ENCODE measurements at places on chromosomes 3 and 15.

GRCh38 chr3:78221796-78222195, 1181.9 kb downstream of the ROBO2 start:
- H3K4me3 ChIP-seq = no peak overlapping the region
- no peaks in the 10 kb centered on the region for H3K36me3 ChIP-seq
- no peak overlapping the region for H3K27ac ChIP-seq

DNA sequence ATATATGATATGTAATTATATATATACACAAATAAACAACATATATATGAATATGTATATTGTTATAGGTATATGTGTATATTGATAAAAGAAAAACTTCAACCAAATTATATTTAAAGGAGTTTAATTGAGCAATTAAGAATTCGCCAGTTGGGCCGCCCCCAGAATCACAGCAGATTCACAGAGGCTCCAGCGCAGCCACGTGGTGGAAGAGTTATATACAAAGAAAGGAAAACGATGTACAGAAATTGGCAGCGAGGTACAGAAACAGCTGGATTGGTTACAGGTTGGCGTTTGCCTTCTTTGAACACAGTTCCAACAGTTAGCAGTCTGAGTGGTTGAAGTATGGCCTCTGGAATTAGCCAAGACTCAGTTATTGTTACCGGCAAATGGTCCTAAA, 137.3 kb upstream of the SLC24A5 start:
- no peak overlapping the region for H3K4me3 ChIP-seq
- H3K36me3 ChIP-seq = no peaks in the 10 kb centered on the region
- peaks cover 11% of the 10 kb centered on the region for H3K27me3 ChIP-seq
- H3K4me1 ChIP-seq = peaks cover 1% of the 10 kb centered on the region
- DNase-seq = no peak

- no peaks in the 10 kb centered on the region for H3K4me1 ChIP-seq
- no peaks in the 10 kb centered on the region for H3K36me3 ChIP-seq
These were observed 245.0 kb downstream of the KLF13 start for GRCh38 chr15:31571676-31572075.

DNA sequence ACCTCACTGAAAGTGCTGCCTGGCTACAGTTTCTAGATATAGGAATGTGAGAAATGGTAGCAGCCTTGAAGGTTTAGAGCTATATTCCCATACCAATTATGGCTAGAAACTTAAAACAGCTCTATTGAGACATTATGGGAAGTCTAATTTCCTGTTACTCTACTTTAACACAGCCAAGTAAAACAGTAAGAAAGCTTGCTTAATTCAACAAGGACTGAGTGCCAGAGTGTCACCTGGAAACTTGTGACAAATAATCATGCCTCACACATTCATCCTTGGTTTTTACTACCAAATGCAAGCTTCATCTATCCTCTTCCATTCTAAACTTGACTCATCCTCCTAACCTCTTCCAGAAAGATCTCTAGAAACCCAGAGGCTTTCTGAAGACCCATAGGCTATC, 41.7 kb downstream of the UBE3A start:
- no peak overlapping the region for H3K27ac ChIP-seq
- no peaks in the 10 kb centered on the region for H3K27me3 ChIP-seq
- no peak overlapping the region for H3K4me3 ChIP-seq
- DNase-seq = no peak
- peaks cover 52% of the 10 kb centered on the region for H3K36me3 ChIP-seq

DNA sequence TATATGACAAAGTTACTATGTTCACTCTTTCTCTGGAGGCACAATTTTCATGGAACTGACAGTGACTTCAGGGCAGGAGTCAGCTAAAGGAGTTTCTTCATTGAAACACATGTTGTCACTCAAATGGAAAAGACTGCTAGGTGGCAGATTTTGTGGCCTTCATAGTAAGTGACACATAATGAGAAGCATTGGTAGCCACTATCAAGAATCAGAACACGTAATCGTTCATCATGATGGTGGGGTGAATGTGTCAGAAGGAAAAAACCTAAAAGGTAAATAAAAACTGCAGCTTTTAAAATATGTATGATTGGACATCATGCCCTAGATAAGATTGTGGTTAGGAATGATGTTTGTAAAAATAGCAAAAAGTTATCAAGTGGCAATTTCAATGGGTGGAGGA, 1491.0 kb downstream of the SI start:
- H3K36me3 ChIP-seq = no peaks in the 10 kb centered on the region
- H3K27me3 ChIP-seq = no peaks in the 10 kb centered on the region
- H3K4me1 ChIP-seq = no peaks in the 10 kb centered on the region
- H3K4me3 ChIP-seq = no peak overlapping the region
- no peak for DNase-seq
- H3K27ac ChIP-seq = no peak overlapping the region

GRCh38 chr3:157128771-157129681, 30.9 kb downstream of the CCNL1 start:
- H3K4me3 ChIP-seq = peak overlapping the region; percentile 70
- DNase-seq = peak; percentile 24
- H3K27me3 ChIP-seq = no peaks in the 10 kb centered on the region
- H3K36me3 ChIP-seq = peaks cover 4% of the 10 kb centered on the region

DNA sequence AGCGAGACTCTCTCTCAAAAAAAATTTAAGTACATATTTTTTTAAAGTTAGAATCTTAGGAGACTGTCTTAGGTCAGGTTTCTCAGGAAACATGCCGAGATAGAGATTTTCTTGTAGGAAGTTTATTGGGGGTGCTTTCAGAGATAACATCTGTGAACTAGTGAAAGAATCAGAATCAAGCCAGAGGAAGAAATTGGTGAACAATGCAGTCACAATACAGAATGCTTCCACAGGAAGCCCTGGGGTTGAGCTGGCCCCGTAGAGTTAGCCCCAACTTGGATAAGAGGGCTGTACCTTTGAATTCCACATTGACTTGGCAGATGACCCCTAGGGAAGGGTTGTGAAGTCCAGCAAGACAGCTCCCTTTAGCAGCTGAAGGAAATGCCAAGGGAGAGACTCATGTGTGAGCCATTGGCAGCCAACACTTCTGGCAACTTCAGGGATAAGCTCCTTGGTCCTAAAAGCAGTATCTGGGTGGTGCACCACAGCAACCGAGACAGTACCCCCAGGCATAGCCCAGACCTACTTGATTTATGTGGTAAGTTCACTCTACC, 7.1 kb upstream of the PLCB2 start:
- H3K27me3 ChIP-seq = peaks cover 55% of the 10 kb centered on the region
- DNase-seq = no peak
- no peak overlapping the region for H3K4me3 ChIP-seq
- no peak overlapping the region for H3K27ac ChIP-seq
- no peaks in the 10 kb centered on the region for H3K36me3 ChIP-seq
- peaks cover 6% of the 10 kb centered on the region for H3K4me1 ChIP-seq

DNA sequence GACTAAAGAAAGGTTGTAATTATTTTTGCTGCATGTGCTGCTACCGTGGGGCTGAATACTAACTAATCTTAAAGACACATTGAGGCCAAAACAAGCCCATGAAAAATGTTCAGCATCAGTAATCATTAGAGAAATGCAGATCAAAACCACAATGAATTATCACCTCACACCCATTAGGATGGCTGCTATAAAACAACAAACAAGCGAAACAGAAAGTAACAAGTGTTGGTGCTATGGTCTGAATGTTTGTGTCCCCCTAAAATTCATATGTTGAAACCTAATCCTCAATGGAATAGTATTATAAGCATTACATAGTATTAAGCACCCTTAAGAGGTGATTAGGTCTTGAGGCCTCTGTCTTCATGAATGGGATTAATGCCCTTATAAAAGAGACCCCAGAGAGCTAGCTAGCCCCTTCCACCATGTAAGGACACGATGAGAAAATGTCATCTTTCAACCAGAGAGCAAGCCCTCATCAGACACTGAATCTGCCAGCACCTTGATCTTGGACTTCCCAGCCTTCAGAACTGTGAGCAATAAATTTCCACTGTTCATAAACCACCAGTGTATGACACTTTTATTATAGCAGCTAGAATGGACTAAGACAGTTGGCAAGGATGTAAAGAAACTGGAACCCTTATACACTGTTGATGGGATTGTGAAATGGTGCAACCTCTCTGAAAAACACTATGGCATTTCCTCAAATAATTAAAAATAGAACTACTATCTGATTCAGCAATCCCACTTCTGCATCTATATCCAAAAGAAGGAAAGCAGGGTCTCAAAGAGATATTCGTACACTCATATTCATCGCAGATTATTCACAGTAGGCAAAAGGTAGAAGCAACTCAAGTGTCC, 76.1 kb downstream of the REC114 start:
- peaks cover 15% of the 10 kb centered on the region for H3K27me3 ChIP-seq
- H3K4me1 ChIP-seq = peaks cover 15% of the 10 kb centered on the region
- H3K27ac ChIP-seq = no peak overlapping the region
- H3K4me3 ChIP-seq = no peak overlapping the region
- DNase-seq = no peak
